ENCODE measurements at places on chromosomes 11 and 22. TPM values are rescaled to one million over a fixed set of nuclear protein-coding genes. Genes with fewer than 3 reads are reported as not detected.

The CDC42BPG gene
- 9.7 TPM for total RNA-seq

The SPI1 gene
- total RNA-seq, result 7.5 TPM

The LRRC4C gene
- total RNA-seq, result 4.2 TPM

The CSF2RB gene
- total RNA-seq, result 5.3 TPM

The B3GAT1 gene
- 0.79 TPM for total RNA-seq

The OR51F1 gene
- not detected for total RNA-seq

The TSPAN32 gene
- total RNA-seq, result 1.2 TPM

The APOA4 gene
- not detected for total RNA-seq

The VPREB1 gene
- not detected for total RNA-seq

The ARHGAP32 gene
- total RNA-seq, result 37.7 TPM

The APOBEC3G gene
- 4.4 TPM for total RNA-seq

GRCh38 chr22:19040888-19041703 lies 81.1 kb downstream of the DGCR2 start:
- no peak for DNase-seq

DNA sequence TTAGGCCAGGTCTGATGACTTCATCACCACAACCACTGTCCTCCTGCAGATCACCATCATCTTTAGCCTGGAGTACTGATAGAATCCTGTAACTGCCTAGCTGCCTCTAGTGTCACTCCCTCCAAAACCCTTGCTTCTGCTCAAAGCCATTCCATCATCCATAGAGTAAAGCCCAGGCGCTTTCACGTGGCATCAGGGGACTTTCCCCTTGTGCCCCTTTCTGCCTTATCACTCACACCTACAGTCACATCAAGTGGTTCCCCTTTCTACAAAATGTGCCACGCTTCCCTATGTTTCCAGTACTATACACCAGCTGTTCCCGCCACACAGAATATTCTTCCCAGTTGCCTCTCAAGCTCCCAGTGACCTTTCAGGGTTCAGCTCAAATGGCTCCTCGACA lies 75.9 kb downstream of the MN1 start:
- no peak for DNase-seq

GRCh38 chr11:121655537-121656327 lies 203.0 kb upstream of the SORL1-AS1 start:
- DNase-seq, result peak; percentile 98

DNA sequence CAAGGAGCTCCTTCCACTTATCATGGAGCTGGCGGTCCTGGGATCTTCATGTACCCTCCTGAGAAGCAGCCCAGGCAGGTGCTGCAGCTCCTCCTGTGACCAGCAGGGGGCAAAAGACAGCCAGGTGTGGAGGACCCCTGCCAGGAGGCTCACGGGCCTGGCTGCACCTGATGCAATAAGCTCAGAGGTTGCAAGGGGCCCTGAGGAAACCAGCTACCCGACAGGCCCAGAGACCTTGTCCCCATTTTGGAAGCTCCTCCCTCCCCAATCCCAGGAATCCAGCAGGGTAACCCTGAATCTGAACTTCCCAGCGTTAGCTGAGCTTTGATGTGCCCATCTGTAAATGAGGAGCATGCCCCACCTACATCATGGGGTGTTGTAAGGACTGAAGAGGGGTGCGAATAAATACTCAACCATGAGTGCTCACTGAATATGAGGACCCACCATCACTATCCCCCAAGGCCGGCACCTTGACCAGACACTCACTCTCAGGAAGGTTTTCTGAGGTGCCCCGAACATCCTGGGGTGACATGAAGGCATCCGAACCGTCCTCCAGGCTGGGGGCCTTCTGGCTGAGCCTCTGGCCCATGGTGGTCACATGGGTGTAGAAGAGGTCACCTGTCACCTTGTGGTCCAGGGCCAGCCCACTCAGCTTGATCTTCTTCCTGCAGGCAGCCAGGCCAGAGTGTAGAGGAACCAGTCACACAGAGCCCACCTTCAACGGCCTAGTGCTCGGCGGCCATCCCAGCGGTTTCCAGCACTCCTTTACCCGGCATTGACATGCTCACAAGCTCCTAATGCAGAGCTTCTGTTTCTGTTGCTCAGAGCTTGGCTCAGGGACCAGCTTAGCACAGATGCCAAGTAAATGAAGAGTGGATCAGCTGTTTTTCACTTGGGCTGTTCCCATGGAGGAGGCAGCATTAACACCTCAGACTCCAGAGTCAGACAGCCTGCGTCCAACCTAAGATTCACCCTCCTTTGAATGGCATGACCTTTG lies 21.7 kb downstream of the SLC43A1 start:
- DNase-seq, result peak; percentile 10

GRCh38 chr22:30825711-30826505 lies 131.2 kb downstream of the OSBP2 start:
- no peak for DNase-seq

- DNase-seq, result no peak
Measured at GRCh38 chr11:41612415-41612814, 153.0 kb upstream of the LRRC4C start.

- no peak for DNase-seq
Measured at GRCh38 chr11:60208951-60209350, 26.1 kb upstream of the MS4A6A start.

- no peak for DNase-seq
Measured at GRCh38 chr11:13721760-13722159, 53.3 kb downstream of the FAR1 start.

DNA sequence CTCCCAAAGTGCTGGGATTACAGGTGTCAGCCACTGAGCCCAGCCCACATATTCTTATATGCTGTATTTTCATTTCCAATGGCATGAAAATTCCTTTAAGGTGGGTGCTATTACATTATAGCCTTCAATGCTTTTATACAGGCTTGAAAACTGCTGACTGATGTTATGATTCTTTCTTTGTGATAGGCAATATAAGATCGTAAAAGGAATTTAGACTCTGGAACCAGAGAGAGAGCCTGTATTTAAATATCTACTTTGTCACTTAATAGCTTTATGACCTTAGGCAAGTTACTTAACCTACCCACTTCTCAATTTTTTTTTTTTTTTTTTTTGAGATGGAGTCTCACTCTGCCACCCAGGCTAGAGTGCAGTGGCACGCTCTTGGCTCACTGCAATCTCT lies 26.2 kb downstream of the AGBL2 start:
- no peak for DNase-seq

DNA sequence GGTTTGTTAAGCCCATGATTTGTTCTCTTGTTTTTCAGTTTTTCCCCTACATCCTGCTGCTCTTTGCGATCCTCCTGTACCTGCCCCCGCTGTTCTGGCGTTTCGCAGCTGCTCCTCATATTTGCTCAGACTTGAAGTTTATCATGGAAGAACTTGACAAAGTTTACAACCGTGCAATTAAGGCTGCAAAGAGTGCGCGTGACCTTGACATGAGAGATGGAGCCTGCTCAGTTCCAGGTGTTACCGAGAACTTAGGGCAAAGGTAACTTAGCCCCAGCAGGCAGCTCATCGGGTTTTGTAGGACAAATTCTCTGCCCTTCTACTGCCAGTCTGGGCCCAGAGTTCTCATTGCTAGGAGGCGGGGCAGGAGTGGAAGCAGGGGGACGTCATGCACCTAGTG lies 49.7 kb downstream of the PANX1 start:
- DNase-seq, result no peak

- no peak for DNase-seq
Measured at GRCh38 chr22:23079240-23079768, 9.0 kb downstream of the GNAZ start.

GRCh38 chr22:17429516-17429915 lies 60.3 kb downstream of the CECR2 start:
- DNase-seq, result no peak

DNA sequence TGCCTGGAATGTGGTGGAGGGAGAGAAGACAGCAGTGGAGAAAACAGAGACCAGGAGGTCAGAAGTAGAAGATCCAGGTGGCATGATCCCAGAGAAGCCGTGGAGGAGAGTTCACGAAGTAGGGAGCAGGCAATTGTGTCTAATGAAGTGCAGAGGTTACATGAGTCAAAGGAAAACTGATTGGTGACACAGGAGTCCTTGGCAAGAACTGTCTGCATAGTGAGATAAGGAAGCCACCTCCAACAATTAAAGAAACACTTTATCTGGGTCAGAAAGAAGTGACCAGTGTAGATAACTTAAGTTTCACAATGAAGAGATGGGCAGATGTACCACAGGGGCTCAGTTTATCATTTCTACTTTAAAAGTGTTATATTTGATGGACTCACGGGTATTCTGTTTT lies 57.0 kb upstream of the PTH start:
- DNase-seq, result no peak

- DNase-seq, result no peak
Measured at GRCh38 chr22:35498026-35498800, 42.4 kb upstream of the RASD2 start.

- peak; percentile 52 for DNase-seq
Measured at GRCh38 chr11:9575260-9576240, 2.1 kb downstream of the WEE1 start.

DNA sequence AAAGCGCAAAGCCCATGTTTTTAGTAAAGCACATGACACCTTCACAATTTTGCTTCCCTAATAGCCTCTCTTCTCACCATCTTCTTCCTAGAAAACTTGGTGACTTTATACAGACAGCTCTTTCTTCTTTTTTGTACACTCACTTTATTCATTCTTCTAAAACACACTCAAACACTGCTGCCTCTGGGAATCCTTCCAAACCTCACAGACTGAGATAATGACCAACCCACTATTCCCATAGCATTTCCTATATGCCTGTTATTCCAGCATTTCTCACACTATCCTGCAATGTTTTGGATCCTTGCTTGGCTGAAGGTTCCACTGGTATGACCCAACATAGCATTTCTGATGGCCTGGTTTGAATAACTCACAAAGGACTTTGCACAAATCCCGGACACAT lies 442.1 kb upstream of the CCDC90B start:
- no peak for DNase-seq

GRCh38 chr11:8998017-8998416 lies 5.8 kb downstream of the NRIP3 start:
- no peak for DNase-seq

DNA sequence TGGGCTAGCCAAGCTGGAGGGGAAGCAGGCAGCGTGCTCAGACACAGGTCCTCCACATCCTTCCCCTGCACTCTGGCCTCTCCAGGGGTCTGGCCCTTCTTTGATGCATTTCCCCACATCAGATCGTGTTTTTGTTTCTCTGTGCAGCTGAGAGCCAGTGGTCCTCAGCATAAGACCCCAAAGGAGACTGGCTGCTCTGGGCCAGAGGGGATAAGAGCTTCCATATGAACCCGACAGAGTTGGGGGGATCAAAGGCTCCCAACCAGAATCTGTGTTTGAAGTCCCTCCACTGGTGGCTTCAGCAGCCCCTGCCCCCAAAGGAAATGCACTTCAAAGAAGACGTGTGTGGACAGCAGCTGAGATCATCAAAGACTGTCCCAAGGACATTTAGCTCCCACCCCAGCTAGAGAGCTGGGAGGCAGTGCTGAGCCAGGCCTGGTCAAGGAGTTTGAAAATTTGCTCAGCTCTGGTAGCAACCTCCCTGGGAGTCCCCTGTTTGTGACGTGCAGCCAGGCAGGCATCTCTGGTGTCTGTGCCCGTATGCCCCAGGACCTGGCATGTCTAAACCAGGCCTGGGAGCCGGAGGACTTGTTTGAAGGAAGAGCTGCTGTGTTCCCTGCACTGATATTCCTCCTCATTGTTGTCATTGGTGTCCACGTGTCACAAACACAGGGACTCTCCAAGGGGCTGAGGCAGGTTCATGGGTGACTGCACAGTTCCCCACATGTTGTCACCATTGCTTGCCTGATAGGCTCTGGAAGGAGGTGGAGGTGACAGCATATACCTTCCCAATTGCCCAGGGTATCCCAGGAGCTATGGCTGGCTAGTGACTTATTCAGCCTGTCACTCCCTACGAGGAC lies 99.0 kb downstream of the AMOTL1 start:
- DNase-seq, result no peak

DNA sequence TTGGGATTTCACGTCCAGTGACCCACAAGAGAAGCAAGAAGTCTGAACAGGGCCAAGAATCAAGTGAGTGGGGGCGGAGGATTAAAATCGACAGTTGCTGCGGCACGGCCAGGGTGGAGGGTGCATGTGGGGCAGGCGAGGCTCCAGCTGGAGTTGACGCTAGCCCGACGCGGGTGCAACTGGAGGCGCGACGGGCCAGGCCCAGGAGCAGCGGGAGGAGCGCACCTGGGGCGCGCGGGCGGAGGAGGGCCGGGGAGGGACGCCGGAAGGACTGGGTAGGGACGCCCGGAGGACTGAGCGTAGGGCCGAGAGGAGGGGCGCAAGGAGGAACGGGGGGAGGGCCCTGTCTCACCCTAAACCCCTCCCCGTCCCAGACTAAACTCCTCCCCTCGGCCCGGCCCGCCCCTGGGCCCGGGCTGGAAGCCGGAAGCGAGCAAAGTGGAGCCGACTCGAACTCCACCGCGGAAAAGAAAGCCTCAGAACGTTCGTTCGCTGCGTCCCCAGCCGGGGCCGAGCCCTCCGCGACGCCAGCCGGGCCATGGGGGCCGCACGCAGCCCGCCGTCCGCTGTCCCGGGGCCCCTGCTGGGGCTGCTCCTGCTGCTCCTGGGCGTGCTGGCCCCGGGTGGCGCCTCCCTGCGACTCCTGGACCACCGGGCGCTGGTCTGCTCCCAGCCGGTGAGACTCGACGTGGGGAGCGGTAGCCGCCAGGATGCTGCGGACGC lies at the start of gene IL17RA:
TSS of gene IL17RA (plus strand) at position 447 of the 723 bp plus-strand sequence. CDS start at position 539, 92 bp downstream.
- peak; percentile 73 for DNase-seq

GRCh38 chr11:41267451-41267850 lies 192.0 kb downstream of the LRRC4C start:
- DNase-seq, result peak; percentile 3

GRCh38 chr11:126456783-126457542 lies 101.5 kb downstream of the ST3GAL4 start:
- DNase-seq, result no peak

- no peak for DNase-seq
Measured at GRCh38 chr11:126212089-126212660, 593 bp downstream of the FAM118B start.

DNA sequence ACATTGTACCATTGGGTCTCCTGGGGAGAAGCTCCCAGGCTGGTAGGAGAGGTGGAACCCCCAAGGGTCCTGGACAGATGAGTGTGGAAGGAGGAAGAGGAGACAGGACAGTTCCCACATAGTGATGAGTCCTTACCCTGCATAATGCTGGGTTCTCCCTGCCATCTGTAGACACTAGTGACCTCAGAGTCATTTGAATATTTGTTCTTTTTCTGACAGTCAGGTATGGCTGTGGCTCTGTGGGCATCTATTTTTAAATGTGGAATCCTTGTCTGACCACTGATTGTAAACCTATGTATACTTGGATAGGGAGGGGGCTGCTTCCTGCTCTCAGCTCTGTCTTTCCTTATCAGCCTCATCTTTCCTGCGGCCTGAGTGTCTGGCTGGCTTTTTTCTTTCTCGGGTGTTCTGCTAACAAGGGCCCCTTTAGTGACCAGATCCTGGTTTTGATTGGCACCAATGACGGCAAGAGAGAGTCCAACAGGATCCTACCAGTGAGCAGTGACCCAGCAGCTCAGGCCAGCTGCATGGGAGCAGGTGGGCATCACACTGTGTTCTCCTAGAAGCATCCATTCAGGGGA lies 2.6 kb upstream of the SLC5A1 start:
- no peak for DNase-seq

DNA sequence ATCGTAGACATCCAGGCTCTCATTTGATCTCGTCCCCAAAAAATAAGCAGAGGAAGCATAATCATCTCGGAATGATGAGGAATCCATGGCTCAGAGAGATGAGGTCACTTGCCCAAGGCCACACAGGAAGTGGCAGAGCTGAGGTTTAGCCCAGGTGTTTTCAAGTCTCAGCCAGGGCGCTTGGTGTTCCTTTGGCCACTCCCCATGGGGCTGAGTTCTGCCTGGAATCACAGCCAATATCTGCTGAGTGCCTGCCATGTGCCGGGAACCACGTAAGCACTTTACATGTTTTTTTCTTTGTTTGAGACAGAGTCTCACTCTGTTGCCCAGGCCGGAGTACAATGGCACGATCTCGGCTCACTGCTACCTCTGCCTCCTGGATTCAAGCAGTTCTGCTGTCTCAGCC lies 29.5 kb upstream of the MYH9 start:
- no peak for DNase-seq
